ENCODE measurements at places on chromosomes 4 and X.

DNA sequence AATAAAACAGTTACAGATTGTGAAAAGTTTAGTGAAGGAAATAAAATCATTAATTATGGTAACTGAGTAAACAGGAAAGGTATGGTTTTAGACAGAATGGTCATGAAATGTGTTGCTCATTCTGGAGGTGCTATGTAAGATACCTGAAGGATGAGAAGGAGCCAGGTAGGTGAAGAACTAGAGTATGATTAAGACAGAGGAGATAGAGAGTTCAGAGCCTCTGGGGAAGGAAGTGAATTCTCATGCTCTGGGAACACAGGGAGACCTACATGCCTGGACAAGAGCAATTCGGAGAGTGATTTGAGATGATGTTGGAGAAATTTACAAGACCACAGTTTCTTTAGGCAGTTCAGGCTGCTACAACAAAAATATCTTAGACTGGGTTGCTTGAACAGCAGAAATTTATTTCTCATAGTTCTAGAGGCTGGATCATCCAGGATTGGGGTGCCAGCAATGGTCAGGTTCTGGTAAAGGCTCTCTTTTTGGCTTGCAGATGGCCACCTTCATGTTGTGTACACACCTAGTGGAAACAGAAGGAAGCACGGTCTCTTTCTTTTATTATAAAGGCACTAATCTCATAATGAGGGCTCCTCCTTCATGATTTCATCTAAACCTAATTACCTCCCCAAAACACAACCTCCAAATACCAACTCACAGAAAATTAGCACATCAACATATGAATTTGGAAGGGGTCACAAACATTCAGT is 1416.1 kb downstream of the PCDH7 start:
- DNase-seq: no peak

DNA sequence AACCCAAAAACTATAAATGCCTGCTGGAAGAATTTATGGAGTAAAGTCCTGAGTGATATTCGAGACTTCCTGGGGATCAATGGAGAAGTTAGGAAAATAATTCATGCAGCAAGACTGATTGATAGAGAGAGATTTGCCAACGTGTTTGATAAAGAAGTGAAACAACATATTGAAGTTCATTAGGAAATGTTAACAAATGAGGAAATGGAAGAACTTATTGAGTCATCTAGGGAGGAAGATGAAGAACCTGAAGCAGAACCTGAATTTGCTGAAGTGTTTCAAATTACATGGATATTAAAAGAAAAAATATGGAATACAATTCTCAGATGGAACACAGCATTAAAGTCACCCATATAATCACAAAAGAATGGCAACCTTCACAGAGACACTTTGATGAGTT is 39.0 kb downstream of the DDX60 start:
- no peak for DNase-seq

- no peak for DNase-seq
Measured at GRCh38 chrX:118315529-118315928, 30.4 kb upstream of the WDR44 start.

DNA sequence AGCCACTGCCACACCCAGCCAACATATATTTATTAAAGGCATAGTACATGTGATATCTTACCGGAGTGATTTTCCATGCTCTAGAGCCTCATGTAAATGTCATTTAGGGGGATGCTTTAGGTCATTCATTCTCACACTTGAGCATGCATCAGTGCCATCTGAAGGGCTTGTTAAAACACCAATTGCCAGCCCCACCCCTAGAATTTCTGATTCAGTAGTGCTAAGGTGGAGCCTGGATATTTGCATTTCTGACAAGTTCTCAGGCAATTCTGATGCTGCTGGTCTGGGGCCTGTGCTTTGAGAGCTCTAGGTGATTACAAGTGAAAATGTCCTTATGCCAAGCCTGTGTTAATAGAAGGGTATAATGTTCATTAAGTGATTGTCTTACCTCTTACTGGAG is 107.7 kb downstream of the PHEX start:
- DNase-seq: no peak

GRCh38 chr4:79290376-79290775 is 35.5 kb downstream of the NAA11 start:
- no peak for DNase-seq

DNA sequence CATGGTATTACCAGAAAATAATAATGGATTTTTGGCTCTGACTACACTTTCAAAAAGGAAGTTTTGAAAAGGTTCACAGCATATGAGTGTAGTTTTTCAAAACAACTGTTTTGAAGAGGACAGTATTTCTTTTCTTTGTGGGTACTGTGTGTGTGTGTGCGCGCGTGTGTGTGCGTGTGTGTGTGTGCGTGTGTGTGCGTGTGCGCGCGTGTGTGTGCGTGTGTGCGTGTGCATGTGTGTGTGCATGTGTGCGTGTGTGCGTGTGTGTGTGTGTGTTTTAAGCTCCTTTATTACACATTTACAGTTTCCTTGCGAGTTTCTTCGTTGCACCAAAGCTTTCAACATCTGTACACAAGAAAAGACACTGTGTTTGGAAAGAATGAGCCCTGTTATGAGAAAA is 755.4 kb downstream of the SH3BGRL start:
- no peak for DNase-seq

DNA sequence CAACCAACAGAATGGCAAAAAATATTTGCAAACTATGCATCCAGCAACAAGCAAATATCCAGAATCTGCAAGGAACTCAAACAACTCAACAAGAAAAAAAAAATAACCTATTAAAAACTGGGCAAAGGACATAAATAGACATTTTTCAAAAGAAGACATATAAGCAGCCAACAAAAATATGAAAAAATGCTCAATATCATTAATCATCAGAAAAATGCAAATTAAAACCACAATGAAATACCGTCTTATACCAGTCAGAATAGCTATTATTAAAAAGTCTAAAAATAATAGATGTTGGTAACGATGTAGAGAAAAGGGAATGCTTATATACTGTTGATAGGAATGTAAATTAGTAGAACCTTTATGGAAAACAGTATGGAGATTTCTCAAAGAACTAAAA is 53.4 kb downstream of the WDR19 start:
- DNase-seq: no peak

- DNase-seq: no peak
Measured at GRCh38 chrX:134388161-134389109, 71.5 kb upstream of the HPRT1 start.

- DNase-seq: no peak
Measured at GRCh38 chr4:37873386-37873785, 17.5 kb upstream of the TBC1D1 start.

DNA sequence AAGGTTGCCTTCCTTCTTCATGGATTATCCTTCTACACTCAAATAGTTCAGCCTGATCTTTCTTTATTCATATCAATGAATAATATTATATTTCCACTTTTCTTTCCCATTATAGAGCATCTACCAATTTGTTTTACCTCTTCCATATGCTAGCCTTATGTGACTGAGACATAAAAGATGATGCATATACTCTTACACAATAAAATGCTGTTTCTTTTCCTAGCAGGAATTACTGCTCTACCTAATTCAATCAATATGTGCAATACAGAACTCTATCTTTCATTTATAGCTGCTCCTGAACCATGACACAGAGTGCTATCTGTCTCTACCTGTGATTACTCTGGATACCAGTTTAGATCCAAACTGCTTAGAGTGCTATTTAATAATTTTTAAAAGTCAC is 2334.0 kb downstream of the PCDH7 start:
- no peak for DNase-seq

DNA sequence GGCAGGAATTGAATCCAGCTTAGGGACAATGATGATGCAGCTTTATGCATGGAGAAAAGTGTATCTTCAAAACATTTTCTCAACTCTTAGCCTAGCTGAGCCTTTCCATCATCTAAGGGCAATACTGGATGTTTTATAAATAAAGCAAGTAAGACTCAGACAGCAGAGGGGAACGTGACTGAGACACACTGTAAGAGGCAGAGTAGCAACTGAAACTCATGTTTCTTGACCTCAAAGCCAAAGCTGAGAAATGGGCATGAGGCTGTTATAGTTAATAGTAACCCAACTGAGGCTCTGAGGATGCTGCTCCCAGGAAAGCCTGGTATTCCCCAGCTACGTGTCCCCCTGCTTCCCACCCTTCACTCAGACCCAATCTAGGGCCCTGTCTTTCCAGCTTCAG is 44.6 kb downstream of the ARHGEF9 start:
- no peak for DNase-seq

GRCh38 chr4:108920395-108921087 is 157.7 kb upstream of the ETNPPL start:
- DNase-seq: no peak

GRCh38 chrX:39603230-39603629 is 494.5 kb downstream of the BCOR start:
- no peak for DNase-seq

- no peak for DNase-seq
Measured at GRCh38 chrX:20267607-20267930, 860 bp upstream of the RPS6KA3 start.

DNA sequence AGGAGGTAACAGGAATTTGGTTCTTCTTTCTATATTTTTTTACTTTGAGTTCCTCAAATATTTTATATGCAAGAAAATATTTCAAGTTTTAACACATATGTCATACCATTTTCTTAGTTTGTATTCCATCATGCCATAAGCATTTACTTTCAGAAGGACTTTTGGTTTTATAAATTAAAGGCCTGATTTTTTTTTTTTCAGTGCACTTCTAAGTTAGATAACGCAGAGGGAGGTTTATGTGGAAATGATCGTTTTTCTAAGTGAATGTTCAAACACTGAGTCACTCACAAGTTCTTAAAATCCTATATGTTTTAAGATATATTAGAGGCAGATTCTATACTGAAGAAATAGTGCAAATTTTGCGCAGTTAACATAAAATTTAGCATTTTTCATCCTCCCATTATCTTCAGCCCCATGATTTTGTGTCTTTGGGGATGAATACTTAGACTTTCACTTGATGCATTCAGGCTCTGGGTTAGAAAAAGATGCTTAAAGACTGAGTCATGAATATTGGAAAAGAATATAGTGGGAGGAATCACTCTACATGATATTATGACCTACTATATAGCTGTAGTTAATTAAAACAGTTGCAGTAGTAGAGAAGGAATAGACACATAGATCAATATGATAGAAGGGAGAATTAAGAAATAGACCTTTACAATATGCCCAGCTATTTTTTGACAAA is 54.9 kb downstream of the COL4A5 start:
- DNase-seq: no peak

DNA sequence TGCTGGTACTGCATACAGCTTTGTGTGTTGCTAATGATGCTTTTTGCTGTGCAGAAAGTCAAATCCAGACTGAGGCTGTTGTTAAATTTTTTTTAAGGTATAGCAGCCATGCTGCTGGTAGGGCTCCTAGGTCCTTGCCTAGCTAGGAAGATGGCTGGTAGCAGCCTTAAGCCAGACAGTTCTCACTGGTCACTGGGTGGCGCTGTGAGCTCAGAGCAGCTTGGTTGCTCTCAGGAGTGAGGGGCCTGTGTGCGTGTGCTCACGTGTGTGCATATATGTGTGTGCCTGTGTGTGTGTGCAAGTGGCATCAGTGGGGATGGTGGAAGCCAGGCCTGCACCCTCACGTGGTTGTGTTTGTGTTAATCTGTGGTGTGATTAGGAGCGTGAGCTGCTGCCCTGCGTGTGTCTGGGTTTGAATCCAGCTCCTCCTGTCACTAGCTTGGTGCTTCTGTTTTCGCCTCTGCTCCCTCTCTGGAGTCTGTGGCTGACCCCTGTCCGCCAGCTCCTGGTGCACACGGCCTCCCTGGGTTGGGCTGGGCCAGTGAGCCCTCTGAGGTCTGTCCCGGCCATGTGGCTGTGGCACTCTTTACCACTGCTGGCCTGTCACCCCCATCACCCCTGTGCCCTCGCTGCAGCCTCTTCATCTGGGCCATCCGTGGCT is 46.1 kb downstream of the SORCS2 start:
- DNase-seq: no peak

GRCh38 chrX:115939636-115940160 is 230.8 kb upstream of the AGTR2 start:
- no peak for DNase-seq

DNA sequence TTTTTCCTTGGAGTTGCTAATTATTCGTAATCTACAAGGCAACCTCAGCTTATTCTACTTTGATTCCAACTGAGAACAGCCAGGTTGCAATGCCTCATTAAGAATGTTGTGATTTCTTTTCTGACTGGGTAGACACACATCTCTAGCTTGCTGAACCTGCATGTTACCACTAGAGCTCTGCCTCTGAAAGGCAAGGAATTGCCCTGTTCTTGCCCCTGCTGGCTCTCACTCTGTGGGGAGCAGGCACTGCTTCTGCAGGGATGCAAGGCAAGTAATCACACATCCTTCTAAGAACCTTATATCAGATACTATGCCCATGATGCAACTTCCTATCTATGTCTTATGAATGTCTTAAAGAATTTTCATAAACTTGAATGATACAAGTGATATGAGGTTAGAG is 503.2 kb downstream of the PACRGL start:
- no peak for DNase-seq

DNA sequence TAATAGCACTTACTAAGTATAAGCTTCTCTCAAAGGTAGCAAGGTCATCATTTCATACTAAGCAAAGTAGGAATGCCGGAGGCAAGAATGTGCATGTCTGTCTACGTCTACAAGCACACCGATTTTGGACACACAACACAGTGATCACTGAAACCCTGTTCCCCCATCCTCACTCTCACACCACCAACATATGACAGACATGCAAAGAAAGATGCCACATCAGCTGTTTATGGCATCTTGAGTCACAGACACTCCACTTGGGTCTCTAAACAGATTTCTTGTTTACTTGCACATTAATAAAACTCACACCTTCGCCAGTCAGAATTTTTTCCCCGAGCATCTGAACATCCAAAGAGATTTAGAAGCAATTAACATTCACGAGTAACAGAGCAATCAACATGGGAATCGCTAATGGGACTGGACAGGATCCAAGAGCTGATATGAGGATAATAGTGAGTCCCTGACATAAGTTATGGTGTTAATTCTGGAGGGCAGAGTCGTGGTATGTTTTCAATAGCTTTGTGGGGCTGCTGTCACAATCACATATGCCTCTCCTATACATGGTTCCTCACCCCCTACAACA is 324.1 kb downstream of the DHX15 start:
- DNase-seq: no peak

GRCh38 chr4:18082236-18082635 is 60.7 kb upstream of the LCORL start:
- no peak for DNase-seq
